ENCODE measurements at places on chromosomes 5 and 9. TPM values are rescaled to one million over a fixed set of nuclear protein-coding genes. Genes with fewer than 3 reads are reported as not detected.

- DNase-seq = no peak
Measured at GRCh38 chr5:54868511-54869483, 116.6 kb downstream of the ESM1 start.

DNA sequence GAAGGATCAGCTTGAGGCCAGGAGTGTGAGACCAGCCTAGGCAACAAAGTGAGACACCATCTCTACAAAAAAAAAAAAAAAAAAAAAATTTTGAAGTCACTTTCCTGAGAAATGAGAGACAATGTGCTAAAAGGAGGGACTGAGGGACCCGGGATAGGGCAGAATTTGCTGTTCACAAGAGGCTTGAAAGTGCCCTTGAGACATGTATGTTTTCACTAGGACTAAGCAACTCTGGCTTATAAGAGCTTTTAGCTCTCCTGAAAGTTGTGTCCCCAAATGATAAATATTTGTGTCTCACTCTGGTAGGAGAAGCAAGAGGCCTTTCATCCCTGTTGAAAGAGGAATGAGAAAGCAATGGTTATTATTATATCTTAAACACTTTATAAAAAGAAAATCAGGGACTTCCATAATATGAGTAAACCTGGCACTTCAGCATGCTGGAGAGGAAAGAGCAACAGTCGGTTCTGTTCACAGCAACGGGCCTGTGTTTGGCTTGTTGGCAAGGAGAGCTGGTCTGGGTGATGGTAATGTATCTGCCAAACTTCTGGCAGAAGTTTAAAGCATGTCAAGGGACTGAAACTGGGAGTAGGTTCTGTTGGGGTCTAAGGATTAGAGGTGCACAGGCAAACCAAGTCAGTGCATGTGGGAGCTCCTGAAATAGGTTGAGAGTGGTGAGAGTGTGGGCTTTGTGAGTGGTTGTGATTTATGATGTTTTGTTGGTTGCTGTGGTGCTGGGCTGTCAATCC, 32.2 kb downstream of the ENTREP1 start:
- DNase-seq = no peak

DNA sequence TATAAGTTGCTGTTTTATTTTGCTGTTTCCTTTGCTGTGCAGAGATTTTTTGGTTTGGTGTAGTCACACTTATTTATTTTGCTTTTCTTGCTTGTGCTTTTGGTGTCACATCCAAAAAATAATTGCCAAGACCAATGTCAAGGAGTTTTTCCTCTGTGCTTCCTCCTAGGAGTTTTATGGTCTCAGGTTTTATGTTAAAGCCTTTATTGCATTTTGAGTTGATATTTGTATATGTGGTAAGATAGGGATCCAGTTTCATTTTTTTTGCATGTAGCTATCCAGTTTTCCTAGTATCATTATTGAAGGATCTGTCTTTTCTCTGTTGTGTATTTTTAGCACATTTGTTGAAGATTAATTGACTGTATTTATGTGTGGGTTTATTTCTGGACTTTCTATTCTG, 210.6 kb downstream of the ARHGEF28 start:
- no peak for DNase-seq

DNA sequence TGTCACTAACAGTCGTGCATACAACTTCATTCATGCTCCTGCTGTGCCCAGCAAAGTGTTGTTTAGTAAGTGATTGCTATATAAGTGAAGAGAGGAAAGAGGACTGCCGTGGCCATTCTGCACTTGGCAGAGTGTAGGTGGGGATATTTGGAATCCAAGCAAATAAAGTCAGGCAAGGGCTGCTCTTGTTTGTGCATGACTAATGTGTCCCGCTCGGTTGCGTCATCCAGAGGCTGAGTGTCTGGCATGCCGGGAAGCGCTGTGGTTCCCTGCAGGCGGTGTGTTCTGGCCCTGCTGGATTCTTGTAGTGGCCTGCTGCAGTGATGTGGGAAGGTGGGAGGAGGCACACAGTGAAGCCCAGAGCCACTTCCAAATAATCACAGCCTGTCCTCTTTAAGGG, 136.9 kb upstream of the ANKH start:
- DNase-seq = peak; percentile 96

DNA sequence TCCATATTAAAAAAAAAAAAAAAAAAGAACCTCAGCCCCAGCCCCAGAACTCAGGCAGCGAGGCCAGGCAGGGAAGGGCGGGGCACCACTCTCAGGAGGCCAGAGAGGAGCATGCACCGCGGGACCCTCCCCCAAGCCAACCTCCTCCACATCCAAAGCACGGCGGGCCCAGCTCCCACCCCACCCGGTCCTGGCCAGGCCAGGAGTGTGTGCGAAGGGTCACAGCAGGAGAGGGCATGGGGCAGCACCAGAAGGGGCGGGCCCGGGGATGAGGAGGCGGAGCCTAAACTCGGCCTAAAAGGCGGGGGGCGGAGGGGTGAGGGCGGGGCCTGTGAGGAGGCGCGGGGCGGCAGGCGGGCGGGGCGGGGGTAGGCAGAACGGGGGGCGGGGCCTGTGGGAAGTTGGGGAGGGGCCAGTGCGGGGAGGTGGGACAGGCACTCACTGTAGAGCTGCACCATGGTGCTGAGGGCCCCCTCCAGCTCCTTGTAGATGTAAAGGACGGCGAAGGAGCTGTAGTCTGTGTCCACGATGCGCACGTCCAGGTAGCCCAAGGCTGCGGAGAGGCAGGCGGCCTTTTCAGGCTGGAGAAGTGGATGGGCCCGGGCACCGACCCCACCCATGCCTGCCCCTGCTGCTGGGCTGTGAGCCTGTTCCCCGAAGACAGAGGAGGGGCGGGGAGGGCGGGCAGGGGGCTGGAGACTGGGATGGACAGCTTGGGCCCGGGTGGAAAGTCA, 1.2 kb downstream of the LCN15 start:
- no peak for DNase-seq

The MXD3 gene
- 13.5 TPM for total RNA-seq

The LMBRD2 gene
- 7.4 TPM for total RNA-seq

- no peak for DNase-seq
Measured at GRCh38 chr5:1834721-1835429, 33.7 kb downstream of the NDUFS6 start.

DNA sequence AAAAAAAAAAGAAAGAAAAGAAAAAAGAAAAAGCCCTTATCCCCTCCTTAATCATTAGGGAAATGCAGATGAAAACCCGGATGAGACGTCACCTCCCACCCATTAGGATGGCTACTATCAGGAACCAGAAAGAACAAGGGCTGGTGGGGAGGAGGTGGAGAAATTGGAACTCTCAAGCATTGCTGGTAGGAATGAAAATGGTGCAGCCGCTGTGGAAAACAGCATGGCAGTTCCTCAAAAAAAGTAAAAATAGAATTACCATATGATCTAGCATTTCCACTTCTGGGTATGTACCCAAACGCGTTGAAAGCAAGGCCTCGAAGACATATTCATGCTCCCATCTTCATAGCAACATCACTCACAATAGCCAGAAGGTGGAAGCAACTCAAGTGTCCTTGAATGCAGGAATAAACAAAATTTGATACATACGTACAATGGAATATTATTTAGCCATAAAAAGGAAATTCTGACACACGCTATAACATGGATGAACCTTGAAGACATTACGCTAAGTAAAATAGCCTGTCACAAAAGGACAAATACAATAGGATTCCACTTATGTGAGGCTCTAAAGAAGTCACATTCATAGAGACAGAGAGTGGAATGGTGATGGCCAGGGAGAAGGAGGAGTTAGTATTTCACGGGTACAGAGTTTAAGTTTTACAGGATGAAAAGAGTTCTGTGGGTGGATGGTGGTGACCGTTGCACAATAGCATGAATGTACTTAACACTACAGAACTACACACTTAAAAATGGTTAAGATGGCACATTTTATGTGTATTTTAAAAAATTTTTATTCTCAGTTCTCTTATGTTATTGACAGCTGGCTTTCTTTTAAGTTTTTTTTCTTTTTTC, 166.8 kb upstream of the IER5L start:
- DNase-seq = no peak

DNA sequence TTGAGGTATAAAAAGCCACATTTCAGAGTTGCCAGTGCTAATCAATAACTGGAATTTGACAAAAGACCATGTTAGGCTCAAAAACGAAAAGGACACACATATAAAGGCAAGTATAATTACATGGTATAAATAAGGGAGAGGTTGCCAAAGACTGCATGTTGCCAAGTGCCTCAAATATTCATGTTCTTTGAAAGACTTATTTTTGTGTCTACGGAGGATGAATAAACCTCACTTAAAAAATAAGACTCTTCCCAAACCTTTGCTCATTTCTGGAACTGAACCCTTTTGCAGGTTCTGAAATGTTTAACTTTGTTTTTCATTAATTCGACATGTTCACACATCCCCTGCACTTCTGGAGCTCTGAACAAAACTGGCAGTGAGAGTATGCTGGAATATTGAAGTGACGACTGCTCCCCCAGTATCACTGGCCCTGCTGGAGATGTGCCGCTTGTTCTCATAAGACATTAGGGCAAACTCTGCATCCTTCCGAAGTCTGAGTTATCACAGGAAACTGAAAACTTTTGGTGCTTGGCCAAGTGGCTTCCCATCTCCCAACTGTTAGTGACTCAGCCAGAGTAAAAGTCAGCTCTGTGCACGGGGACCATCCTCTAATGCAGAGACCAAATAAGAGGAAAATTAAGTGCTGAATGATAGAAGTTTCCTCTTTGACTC, 336.8 kb downstream of the GLIS3 start:
- DNase-seq = no peak

The ANKRD20A1 gene
- total RNA-seq = 1.0 TPM

DNA sequence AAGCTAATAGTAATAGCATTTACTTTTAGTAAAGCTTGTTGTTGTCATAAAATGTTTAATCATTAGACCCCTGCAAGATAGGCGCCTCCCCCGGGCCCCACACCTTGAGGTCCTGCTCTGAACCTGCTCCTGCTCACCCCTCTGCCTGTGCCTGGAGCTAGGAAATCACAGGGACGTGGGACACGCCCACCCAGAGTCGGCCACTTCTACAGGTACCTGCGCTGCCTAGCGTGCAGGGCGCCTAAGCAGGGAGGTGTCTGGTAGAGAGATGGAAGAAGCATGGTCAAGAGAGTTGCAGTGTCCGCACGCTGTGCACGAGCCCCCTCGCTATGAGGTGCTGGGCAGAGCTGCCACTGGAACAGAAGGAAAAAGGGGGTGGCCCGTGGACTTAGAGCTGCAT, 52.6 kb downstream of the HINT1 start:
- DNase-seq = no peak

DNA sequence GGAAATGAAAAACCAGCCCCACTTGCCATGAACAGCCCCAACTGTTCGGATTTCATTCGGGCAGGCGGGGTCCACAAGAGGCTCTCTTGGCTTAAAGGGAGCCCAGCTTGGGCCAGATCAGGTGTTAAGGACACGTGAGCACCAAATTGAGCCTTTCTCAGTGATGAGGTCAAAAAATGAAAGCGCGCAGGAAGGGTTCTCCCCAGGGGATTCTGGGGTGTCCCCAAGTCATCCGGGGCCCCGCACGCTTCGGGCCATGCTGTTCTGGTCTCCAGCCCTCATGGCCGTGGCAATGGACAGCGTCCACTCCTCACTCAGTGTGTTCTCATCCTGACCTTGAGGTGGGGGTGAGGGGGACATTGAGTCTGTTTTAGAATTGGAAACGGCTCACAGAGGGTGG, 10.9 kb downstream of the AK1 start:
- DNase-seq = no peak

The CDH9 gene
- not detected for total RNA-seq

The SLC36A3 gene
- total RNA-seq = not detected

DNA sequence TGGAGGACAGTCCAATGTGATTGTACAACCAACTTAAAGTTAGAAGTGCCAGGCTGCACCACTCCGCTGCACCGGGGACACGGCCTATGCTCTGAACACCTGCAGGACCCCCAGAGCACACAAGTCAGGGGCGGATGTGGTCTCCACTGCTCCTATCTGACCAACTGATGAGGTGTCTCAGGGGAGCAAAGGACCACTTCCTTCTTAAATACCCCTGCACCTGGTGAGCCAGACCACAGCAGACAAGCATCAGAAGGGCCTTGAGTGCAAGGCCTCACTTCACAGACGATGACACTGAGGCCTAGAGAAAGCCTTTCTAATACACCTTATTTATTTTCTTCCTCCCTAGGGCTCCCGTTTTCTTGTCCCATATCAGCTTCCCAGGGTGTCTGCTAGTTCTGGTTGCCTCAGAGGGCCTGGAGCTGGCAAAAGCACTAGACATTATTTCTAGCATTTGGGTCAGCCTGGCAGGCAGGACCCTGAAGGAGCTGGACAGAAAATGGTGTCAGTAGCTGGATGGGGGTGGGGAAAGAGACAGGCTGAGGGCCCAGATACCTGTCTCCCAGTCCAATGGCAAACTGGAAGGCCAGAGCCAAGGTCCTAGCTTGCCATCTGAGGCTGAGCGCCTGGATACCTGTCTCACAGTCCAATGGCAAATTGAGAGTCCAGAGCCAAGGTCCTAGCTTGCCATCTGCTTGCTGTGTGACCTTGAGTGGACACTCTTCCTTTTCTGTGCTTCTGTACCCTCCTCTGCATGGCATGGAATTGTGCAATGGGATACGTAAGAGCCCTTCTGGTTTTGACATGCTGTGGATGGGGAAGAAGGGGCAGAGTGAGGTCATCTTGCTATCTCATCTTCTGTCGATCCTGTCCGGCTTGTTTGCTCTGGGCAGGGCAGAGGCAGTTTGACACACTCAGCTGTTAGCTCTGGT, 9.0 kb downstream of the CCDC69 start:
- no peak for DNase-seq

DNA sequence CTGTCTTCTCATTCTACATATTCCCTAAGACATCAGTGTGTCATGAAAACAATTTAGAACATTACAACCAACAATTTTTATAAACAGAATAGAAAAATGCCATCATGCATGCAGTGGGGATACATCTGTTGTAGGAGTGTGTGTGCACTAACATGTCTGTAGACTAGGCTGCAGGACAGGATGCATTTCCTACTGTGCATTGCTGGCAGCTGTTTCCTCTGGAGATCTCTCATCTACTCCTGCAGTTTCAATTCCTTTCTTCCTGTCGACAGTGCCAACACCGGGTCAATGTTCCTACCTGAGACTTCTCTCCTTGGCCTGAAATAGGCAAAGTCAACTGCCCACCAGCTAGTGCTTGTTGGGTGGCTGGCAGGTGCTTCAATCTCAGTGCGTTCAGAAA, 69.8 kb downstream of the ANKH start:
- no peak for DNase-seq

The SLC27A4 gene
- 19.2 TPM for total RNA-seq

GRCh38 chr5:141269195-141269594, 24.0 kb downstream of the PCDHB15 start:
- no peak for DNase-seq

GRCh38 chr9:98930792-98931191, 12.9 kb upstream of the COL15A1 start:
- no peak for DNase-seq

DNA sequence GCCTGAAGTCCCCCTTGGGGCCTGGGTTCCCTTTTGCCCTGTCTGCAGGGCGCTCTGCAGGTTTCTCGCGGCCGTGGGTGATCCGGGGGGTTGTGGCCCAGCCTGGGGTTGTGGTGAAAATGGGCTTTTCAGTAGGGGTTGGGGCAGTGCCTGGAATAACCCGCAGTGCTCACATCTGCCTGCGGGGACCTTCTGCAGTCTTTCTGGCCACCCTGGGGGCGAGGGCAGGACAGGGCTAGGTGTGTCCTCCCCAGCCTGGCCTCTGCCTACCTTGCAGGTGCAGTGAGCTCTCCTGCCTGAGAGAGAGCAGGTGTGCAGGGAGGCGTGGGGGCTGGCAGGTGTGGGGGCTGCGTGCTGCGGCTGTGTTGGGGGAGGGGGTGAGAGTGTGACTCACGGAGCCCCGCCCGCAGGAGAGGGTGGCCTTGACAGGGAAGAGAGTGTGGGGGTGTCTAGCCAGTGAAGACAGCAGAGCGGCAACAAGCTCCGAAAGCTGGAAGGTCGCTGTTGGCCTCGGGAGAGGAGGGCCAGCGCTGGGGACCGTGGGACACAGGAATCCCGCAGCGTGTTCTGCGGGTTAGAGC, 131.4 kb downstream of the MRPL36 start:
- no peak for DNase-seq

All from prostate gland (tissue), 2 donors.